Bone marrow (tissue), 2 donors: ENCODE measurements at places on chromosomes 2 and 18.

GRCh38 chr18:32550963-32551362 lies 80.3 kb upstream of the GAREM1 start:
- no peak for DNase-seq

DNA sequence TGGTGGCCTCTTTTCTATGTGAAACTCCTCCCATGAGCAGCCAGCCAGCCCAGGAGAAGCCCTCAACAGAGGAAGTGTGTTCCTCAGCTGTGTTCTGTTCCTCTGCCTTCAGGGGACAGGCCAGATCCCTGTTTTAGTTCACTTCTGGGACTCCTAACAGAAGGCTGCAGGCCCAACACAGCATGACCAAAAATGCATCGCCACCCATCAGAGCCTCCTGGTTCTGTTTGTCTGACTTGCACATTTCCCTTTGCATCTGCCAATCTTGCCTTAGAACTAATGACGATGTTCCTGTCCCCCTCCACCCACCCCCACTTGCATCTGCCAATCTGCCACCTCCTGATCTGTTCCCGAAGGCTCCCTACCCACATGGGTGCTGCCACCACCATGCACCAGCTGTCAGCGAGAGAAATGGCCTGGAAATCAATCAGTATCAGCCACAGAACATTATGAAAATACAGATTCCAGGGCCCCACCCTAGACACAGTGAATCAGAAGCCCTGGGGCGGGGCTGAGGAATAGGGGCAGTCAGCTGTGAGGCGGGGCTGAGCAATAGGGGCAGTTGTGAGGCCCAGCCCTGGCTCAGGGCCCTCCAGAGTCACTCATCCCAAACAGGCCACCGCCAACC lies 51.0 kb downstream of the FAM168B start:
- DNase-seq = no peak

- no peak for DNase-seq
These were observed 337.8 kb upstream of the CDH2 start for GRCh38 chr18:28514699-28515098.

GRCh38 chr2:149383340-149383739 lies 53.0 kb downstream of the LYPD6 start:
- DNase-seq = no peak

DNA sequence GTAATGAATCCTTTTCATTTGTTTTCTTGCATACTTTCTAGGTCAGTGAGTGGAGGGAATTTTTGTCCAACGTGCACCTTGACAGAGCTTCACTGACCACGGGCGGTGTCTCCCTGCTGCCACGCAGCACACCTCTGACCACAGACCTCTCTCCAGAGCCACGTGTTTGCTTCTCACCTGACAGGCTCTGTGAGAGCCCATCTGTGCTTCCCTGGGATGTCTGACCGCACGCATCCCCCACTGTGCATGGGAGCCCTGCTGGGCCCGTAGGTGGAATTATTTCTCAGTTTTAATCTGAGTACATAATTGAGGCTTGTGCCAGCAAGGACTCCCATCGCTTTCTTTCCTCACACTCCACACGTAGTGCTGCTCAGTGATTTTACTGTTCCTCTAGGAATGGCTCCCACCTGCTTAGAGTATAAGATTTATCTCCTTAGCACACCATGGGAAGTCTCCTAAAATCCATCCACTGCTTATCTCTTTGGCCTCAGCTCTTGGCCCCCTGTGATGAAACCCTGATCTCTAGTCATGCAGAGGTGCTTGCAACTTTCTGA lies 482.6 kb downstream of the TSN start:
- no peak for DNase-seq

GRCh38 chr2:81734981-81735380 lies 1430.4 kb upstream of the LRRTM1 start:
- DNase-seq = no peak

- peak; percentile 45 for DNase-seq
These were observed 19.1 kb downstream of the CAPG start for GRCh38 chr2:85390941-85391669.

- no peak for DNase-seq
These were observed 235.7 kb downstream of the CDCA7 start for GRCh38 chr2:173590276-173590861.

DNA sequence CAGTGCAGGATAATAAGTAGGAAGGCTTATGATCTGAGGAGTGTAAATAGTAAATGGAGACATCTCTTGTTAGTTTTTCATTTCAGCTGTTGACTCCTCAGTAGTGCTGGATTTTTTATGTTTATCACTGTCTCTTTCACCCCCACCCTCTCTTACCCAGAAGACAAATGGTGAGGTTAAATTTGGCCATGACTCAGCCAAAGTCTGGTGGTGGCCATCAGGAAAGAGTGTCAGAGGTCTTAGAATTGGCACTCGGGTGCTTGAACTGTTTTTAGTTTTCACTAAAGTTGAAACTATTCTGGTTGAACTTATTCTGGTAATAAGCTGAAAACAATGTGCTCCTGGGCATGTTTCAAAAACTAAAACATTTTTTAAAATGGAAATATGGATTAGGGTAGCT lies 123.3 kb downstream of the FHOD3 start:
- DNase-seq = no peak

DNA sequence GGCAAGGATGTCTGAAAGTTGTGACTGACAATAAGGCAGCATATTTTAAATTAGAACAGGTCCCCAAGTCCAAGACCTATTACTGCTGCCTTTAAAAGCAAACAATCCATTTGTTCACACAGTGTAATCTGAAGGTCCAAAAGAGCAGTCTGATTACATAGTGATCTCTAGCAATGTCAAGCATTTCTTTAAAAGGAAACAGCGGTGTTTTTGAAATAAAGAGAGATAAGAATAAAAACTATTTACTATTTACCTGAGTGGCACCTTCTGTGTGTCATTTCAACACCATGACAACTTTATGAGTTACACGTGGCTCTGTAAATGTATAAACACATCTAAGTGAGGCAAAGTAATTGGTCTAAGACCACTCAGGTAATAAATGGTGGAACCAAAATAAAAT lies 1009.9 kb upstream of the CNTNAP5 start:
- DNase-seq = no peak

DNA sequence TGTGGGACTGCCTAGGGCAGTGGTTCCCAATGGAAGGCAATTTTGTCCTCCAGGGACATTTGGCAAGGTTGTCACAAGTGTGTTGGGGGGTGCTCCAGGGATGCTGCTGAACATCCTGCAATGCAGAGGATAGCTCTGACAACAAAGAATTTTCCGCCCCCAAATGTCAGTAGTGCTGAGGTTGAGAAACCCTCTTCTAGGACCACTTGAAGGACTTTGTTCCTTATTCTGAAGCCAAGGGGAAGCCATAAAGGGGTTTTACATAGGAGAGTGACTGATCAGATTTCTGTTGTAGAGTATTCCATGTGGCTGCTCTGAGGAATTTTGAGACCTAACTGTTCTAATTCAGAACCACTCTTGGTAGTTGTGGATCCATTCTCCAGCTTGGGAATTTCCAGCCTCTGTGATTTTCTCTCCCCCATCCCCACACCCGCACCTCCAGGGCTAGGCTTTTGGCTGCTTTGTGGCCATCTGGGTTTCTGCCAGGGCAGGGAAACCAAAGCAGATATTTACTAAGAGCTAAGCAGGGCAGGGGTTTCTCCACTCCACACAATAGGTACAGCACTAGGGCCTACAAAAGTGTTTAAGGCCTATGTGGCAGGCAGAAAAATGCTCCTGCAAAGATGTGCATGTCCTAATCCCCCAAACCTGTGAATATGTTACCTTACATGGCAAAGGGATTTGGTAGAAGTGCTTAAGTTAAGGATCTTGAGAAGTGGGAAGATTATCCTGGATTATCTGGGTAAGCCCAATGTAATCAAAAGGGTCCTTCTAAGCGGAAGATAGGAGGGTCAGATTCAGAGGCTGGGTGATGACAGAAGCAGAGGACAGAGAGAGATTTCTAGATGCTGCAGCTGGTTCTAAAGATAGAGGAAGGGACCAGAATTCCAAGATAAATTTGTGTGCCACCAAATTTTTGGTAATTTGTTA lies 135.4 kb downstream of the TMEM17 start:
- no peak for DNase-seq

DNA sequence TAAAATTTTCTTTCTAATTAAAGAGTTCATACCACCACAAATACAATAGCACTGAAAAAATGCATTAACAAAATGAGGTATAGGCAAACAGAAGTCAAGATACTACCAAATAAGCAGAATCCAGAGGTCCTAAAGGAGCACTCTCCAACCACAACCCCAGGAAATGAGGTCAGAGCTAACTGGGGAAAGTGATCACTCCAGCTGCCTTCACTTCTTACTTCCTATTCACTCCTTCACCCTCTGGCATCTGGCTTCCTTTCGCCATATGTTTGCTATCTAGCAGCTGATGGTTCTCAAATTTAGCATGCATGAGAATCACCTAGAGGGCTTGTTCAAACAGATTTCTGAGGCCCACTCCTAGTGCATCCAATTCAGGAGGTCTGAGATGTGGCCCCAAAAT lies 212.6 kb upstream of the ACVR2A start:
- no peak for DNase-seq

- DNase-seq = peak; percentile 30
These were observed 107.5 kb upstream of the SPATS2L start for GRCh38 chr2:200199005-200199404.

- DNase-seq = no peak
These were observed 35.4 kb downstream of the SULT1C4 start for GRCh38 chr2:108412995-108413710.

- no peak for DNase-seq
These were observed 16.9 kb downstream of the LYG2 start for GRCh38 chr2:99238599-99238998.

GRCh38 chr2:237701033-237701858 lies 73.9 kb downstream of the LRRFIP1 start:
- no peak for DNase-seq

DNA sequence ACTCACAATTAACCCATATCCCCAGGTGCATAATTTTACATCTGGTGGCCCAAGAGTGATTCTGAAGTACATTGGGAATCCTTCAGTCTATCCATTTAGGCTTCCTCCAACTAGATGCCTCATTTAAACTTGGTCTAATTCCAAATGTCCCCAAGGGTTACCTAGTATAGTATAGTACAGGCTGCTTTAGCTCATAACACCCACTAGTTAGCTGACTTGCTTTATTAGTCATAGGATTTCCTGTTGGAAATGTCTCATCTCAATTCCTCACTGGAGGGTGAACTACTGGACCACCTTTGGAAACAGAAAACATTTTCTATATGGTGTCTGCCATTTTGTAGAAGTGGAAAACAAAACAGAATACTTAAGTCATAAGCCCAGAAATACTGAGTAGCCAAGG lies 202.5 kb upstream of the SESTD1 start:
- DNase-seq = no peak

DNA sequence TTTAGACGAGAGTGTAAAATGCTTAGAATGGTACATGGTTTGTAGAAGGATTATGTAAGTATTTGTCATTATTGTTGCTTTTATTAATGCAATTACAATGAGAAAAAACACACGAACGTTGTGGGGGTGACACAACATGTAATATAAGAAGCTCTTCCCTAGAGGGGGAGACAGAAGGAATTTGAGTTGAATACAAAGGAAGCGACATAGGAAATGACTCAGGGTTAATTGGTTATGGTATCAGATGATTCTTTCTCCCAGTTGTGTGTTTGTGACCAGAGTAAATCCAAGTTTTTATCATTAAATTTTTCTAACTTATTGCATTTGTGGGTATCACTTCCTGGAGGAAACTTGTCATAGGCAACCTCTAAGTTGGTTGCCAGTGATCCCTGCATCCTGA lies 625.6 kb upstream of the CDH2 start:
- peak; percentile 9 for DNase-seq

GRCh38 chr2:118865106-118865505 lies 17.7 kb upstream of the EN1 start:
- DNase-seq = peak; percentile 43

GRCh38 chr2:33785201-33786106 lies 186.4 kb upstream of the FAM98A start:
- DNase-seq = no peak

- no peak for DNase-seq
These were observed 106.2 kb downstream of the KCTD1 start for GRCh38 chr18:26442126-26442525.

DNA sequence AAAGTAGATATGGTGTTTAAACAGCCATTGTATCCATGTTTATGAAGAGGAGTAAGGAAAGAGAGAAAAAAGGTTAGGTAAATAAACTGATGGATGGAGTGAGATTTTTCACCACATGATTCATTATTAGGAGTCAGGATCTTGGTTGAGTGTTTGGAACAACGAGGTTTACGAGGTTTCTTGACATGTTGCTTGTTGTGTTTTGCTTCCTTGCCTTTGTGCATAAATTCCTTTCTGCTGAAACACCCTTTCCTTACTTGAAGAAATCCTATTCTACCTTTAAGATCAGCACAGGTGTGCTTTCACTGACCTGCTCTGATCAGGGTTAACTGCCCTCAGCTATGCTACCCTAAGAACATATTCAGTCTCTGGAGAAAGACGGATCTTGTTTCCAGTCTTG lies 66.6 kb downstream of the EFEMP1 start:
- no peak for DNase-seq

DNA sequence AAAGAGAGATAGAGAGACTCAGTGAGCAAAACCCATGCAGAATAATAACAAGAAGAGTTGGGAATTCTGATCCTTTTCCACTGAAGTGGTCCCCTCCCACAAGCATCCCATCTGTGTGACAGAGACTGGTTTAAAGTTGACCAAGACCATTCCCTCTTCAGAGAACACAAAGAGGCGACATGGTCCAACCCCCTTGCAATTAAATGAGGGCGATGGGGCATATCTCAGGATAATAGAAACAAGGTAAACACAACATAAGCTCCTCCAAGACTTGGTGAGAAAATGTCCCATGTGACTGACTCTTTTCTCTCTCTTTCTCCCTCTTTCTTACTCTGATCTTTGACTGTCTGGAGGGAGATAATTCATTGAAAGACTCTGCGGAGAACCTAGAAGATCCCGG lies 526.7 kb downstream of the SOX11 start:
- DNase-seq = no peak

GRCh38 chr18:33611525-33612135 lies 33.6 kb downstream of the ASXL3 start:
- DNase-seq = no peak

DNA sequence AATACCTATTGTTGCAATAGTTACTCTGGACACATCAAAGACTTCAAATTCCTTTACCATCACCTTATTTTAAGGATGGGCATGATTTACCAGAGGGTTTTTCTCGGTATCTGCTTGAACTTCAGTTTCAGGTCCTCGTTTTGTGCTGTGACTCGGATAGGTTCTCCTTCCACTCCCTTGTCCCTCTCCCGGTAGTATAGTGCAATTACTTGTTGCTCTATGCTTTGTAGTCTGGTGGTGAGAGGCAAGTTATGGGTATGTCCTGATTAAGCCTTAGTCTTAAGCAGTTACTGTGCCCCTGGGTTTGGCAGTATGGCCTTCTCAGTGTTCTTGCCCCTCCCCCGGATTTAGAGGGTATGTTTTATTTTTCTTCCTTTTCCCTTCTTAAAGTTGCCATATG lies 96.6 kb downstream of the RHBDD1 start:
- no peak for DNase-seq
